Stimulated activated CD8-positive, alpha-beta memory T cell treated with anti-CD3 and anti-CD28 coated beads, Interleukin-4, amount 100 ng/mL, for 1 hour (primary cell): ENCODE measurements at places on chromosomes 7 and 10.

DNA sequence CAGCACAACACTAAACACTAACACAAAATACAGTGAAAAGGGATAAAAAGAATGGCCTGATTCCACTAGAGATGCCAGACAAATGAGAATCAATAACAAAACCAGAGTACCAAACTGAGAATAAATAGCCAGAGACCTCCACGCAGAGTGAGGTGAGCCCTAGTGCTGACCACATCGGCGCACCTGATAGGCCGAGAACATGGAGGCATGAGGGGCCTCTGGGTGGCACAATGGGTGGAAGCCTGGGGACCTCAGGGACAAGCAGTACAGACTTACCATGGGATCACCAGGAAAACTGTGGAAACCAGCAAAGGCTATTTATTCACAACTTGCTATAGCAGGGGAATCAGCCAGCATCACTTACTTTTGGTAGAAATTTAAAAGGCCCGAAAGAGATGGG lies 1.8 kb upstream of the CSGALNACT2 start:
- DNase-seq = no peak

GRCh38 chr7:150357771-150358427 lies 10.7 kb upstream of the REPIN1 start:
- no peak for DNase-seq

DNA sequence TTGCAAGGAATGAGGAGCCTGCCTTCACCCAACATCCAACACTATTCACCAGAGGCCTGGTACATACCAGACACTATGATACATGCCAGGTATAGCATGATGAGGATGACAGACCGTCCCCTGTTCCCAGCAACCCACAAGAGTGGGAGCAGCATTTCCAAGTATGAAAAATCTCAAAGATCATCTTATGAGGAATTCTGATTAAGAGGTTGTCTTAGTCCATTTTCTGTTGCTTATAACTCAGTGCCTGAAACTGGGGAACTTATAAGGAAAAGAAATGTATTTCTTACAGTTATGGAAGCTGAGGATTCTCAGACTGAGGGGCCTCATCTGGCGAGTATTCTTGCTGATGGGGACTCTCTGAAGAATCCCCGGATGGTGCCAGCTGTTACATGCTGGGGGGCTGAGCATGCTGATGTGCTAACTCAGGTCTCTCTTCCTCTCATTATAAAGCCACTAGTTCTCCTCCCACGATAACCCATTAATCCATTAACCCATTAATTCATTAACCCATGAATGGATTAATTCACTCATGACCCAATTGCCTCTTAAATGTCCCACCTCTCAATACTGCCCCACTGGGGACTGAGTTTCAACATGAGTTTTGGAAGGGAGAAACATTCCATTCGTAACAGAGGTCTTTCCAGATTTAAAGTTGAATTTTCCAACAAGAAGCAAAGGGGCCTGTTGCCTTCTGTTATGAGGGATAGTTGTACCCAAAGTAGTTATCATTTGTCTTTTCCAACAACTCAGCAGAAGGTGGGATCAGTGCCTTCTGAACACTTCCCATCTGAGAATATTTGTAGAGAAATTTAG lies 173.9 kb downstream of the HERPUD2 start:
- no peak for DNase-seq

GRCh38 chr10:86035791-86036543 lies 330.6 kb downstream of the GRID1 start:
- DNase-seq = no peak

- no peak for DNase-seq
These were observed 8.9 kb downstream of the PRRT4 start for GRCh38 chr7:128352636-128353035.

GRCh38 chr10:133528845-133529575 lies 1.8 kb downstream of the CYP2E1 start:
- DNase-seq = no peak

GRCh38 chr10:35765066-35765527 lies 123.0 kb upstream of the FZD8 start:
- DNase-seq = no peak

DNA sequence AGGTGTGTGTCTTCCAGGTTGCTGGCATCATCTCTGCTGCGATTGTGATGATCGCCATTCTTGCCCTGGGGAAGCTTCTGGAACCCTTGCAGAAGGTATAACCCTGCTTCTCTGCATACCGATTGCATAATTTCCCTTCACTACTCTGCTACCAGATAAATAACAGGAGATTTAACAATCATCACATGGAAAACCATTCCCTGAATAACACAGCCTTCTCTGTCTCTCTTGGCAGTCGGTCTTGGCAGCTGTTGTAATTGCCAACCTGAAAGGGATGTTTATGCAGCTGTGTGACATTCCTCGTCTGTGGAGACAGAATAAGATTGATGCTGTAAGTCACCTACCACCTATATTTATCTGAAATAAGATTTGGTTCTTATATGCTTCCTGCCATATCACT lies 33.8 kb downstream of the SLC26A4 start:
- no peak for DNase-seq

- no peak for DNase-seq
These were observed 59.9 kb upstream of the COBL start for GRCh38 chr7:51376420-51377092.

DNA sequence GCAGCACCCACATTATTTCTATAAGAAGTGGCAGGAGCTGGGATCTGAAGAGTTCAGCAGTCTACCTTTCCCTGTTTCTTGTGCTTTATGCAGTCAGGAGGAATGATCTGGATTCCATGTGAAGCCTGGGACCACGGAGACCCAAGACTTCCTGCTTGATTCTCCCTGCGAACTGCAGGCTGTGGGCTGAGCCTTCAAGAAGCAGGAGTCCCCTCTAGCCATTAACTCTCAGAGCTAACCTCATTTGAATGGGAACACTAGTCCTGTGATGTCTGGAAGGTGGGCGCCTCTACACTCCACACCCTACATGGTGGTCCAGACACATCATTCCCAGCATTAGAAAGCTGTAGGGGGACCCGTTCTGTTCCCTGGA lies 874 bp upstream of the RBP3 start:
- no peak for DNase-seq

DNA sequence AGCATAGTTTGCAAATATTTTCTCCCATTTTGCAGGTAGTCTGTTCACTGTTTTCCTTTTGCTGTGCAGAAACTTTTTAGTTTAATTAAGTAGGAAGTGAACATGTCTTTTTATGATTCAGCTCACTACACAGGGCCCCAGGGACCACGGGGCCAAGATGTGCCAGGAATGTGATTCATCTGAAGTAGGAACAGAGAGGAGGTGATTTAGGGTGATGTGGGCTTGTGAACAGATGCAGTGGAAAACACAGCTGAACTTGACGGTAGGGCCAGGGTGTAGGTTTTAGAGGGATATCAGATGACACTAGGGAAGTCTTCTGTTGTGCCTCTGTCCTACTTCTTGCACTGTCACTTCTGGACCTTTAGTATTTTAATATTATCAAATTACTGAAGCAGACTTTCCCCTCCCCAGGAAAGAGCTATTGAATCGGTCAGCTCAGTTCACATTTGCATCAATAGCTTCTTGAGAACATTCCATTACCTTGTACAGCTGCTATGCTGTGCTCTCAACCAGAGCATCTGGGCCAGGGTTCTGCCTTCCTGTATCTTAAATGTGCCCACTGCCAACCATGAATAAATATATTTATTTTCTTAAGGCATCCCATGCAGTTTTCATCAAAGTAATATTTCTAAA lies 96.9 kb downstream of the OSBPL3 start:
- DNase-seq = no peak

- no peak for DNase-seq
These were observed 1.4 kb downstream of the NDUFB8 start for GRCh38 chr10:100528123-100528886.

DNA sequence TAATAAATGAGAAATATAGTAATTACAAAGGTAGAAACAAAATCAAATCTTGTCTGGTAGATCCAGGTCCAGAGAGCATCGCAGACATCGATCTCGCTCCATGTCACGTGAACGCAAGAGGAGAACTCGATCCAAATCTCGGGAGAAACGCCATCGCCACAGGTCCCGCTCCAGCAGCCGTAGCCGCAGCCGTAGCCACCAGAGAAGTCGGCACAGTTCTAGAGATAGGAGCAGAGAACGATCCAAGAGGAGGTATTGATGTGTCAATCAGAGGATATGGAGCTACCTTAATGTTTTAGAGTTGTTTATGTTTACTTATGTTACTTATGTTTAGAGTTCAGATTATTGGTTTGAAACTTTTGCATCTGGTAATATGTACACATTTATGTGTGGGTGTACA lies 57.8 kb downstream of the LUC7L2 start:
- DNase-seq = no peak

DNA sequence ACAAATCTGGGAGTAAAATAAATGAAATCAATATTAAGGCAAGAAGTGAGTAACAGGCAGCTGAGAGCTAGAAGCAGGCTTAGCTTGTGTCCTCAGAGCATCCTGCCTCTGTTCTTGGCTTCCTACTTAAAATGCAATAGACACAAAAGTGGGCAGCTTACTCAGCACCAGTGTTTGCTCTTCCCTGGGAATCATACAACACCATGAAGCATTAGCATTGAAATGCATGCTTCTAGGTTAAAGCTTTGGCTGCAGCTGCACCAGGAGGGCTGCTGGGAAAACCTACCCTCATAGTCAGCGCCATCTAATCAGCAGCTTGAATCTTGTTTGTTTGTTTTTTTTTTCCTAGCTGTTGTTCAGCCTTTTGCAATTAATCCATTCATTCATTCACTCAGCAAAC lies 104.2 kb upstream of the VWC2 start:
- no peak for DNase-seq

- no peak for DNase-seq
These were observed 1.2 kb downstream of the TSPAN12 start for GRCh38 chr7:120856621-120857352.
